ENCODE measurements at places on chromosomes 4 and X.

GRCh38 chr4:7763106-7763505 lies 176.6 kb downstream of the AFAP1 start:
- no peak for DNase-seq

GRCh38 chr4:8297141-8297601 lies 27.6 kb downstream of the HTRA3 start:
- no peak for DNase-seq

DNA sequence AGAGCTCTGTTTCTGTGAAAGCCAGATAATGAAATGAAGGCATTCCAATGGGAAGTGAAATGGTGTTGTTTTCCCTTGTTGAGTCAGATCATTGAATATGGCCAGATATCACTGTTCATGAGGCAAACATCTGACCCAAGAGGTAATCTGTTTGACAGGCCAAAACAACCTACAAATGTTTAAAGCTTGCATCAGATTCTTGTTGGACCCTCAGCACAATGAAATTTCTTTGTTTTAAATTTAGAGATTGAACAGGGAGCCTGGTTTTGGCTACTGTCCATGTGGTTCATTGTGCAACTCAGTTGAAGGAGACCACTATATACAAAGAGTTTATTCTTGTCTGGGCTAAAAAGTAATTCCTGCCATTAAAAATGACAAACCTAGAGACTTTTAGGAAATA lies 159.1 kb downstream of the AFF2 start:
- no peak for DNase-seq

DNA sequence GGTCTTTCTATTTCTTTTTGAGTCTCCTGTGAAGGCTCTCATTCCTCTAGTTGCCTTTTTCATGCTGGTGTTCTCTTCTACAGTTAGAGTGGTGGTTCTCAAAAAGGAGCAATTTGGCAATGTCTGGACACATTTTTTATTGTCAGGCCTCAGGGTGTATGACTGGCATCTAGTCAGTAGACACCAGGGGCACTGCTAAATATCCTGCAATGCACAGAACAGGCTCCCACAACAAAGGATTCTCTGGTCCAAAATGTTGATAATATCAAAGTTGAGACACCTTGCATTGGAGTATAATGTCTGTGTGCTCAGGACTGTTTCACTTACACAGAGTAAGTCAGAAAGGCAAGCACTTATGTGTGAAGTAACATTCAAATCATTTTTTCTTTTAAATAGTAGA lies 1360.7 kb downstream of the ADGRL3 start:
- peak; percentile 13 for DNase-seq

- DNase-seq, result no peak
Observed at GRCh38 chrX:111830571-111830970, 45.4 kb upstream of the TRPC5OS start.

DNA sequence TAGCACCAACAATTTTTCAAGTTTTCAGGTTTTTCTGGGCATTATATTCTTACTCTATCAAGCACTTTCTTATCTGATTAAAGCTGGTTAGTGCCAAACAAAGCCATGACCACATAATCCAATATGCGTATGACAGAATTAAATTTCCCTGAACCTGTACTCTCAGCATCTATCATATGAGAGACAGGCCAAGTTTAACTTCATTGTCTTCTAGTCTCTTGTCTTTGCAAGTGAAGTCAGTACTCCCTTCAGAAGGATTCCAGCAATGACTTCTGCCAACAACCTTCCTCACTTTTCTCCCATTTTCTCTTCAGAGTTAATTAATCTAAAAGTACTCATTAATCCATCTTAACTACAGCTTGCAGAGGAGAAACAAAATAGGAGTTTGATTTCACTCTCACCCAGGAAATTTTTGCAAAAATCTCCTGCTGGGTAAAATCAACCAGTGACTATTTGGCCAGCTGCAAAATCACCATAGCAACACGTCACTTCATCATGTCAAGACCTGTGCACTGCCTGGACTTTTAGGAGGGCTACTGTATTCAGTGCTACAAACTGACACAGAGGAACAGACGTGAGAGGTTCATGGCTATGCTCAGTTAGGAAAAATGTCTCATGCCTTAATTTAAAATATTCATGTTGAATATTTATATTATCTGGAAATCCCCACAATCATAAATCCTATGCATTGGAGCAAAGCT lies 208.4 kb downstream of the ANTXR2 start:
- no peak for DNase-seq

DNA sequence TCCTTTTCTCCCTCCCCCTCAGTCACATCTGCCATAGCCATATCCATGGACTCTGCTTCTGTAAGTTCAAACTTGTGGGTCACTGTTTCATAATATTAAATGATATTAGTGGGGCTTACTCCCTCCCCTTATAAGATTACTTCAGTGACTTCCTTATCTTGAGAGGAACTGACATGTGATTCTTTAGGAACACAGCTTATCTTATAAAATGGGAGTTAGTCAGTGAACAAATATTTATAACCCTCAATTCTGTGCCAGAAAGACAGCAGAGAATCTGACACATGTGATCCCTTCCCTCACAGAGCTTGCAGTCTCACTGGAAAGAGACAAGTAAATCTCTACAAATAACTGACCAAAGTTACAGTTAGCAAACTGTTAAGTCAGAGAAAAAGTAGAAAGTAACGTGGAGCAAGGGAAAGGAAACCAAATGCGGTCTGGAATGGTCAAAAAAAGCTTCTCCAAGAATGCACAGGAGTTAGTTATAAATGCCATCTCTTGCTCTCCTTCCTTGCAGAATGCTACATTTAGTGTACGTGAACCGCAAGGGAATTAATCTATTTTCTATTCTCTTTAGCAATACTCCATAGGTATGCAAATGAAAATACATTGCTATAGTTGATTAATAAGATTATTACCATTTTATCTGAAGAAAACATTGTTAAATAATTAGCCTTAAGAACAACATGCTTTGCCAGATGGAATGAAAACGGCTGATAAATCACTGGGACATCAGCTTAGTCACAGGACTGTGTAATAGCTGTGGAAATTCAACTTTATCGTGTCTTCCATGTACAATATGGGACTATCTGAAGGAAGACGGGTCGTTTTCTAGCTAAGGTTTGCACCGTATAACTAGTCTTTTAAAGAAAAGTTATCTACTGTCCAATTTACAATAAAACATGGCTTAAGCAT lies 29.0 kb downstream of the SGMS2 start:
- no peak for DNase-seq

GRCh38 chrX:3184176-3184930 lies 143.1 kb downstream of the ARSF start:
- DNase-seq, result no peak

DNA sequence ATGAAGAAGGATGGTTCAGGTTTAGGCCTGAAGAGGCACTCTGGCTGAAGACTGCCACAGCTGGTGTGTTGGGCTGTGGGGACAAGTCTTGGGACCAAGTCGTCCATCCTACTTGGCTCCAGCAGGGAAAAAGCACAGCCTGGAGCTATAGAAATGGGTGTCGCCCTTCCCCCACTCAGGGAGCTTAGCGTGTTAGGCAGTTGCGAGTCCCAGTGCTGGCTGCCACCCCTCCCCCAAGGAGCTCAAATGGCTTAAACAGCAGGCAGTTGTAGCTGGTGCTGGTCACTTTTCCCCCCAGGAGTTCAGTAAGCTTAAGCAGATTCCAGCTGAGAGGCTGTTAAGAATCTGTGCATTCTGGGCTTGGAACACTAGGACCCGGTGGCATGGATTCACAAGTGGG lies 319.5 kb upstream of the POF1B start:
- no peak for DNase-seq

DNA sequence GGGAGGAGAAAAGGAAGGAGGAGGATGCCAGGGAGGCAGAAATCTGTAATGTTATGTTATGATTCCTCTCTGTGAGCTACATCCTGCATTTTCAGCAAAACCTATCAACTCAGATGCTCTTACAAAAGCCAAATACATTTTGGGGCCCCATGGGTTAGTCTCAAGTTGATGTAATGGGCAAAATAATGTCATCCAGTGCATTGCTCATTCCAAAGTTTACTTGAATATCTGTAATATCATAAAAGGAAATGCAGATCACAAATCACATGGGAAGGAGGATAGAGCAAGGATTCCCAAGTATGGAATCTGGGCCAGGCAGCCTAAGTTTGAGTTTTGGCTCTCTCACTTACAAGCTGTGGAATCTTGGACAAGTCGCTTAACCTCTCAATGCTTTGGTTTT lies 74.9 kb upstream of the SOD3 start:
- no peak for DNase-seq

- DNase-seq, result no peak
Observed at GRCh38 chrX:67587946-67588624, 44.3 kb downstream of the AR start.

DNA sequence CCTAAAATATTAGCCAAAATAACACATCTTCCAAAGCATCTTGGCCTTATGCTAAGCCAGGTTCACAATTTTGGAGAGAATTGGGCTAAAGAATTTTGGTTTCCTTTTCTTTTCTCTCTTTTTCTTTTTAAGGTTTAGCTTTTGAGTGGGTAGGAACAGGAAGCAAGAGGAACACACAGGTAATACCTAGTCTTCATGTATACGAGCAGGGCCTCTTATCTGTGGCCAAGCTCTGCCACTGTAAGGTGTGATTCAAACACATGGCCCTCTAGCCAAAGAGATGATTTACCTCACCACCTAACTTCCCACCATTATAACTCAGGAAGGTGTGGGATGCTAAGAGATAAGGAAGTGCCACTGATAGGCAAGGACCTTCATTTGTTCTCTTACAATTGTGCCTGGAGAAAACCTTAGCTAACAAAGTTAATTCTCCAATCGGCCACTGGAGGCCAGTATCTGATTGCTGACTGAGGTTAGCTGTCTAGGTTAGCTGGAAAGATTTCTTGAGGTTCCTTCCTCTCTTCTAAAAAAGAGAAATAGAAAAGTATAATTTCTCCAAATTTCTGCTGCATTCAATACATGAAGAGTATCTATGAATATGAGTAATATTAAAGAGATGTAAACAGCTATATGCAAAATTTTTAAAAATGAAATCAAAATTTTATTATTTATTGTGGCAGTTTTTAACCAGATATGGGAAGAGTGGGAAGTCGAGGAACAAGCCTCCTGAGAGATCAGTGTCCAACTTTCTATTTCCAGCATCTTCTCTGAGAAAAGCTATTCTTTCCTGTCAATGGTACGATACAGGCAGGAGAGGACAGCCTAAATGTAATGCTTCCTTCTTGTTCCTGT lies 30.1 kb upstream of the BBS7 start:
- peak; percentile 27 for DNase-seq

- DNase-seq, result no peak
Observed at GRCh38 chr4:94364527-94364926, 21.9 kb upstream of the HPGDS start.

DNA sequence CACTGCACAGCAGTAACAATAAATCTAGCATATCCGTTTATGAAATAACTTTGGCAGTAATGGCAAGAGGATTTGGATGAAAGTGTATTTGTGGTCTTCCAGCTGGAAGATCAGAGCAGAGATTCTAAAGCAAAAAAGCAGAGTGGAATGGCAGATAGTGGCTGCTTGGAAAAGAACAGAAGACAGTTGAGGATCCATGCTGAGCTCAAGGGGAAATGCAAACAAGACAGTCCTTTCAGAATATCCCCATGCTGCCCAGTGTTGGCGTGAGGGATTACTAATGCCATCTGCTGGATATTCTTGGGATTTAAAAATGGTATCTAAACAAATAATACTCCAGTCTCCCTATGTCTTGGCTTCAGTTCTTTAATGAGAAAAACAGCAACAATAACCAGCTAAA lies 629.1 kb upstream of the ATOH1 start:
- peak; percentile 58 for DNase-seq

GRCh38 chr4:1293991-1294390 lies 4.3 kb downstream of the MAEA start:
- DNase-seq, result no peak

GRCh38 chr4:122525865-122526264 lies 69.3 kb upstream of the IL2 start:
- no peak for DNase-seq

- DNase-seq, result no peak
Observed at GRCh38 chr4:34196375-34196774, 2047.9 kb downstream of the ARAP2 start.

- DNase-seq, result no peak
Observed at GRCh38 chr4:161428180-161428965, 735.4 kb downstream of the FSTL5 start.

DNA sequence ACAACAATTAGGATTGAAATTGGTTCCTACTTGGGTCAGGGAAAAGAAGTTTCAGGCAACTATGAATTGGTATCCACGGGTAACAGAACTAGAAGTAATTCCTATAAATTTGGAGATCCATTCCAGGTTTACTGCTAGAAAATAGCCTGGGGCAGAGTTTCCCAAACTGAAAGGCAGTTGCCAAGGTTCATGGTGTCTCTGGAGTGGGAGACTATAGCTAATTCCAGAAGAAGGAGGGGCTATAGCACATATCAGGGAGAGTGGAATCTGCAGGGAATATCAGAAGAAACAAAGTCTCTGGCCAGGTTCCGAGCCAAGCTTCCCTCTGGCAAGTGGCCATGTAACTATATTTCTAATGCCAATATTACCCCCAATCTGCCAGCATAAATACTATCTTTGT lies 166.3 kb downstream of the GALNTL6 start:
- DNase-seq, result no peak

- no peak for DNase-seq
Observed at GRCh38 chrX:2468261-2469195, 32.2 kb downstream of the DHRSX start.

- no peak for DNase-seq
Observed at GRCh38 chr4:85128246-85129204, 162.0 kb upstream of the WDFY3 start.

Data from SK-N-SH (cell line).